ENCODE measurements at places on chromosomes 2 and 18. TPM values are rescaled to one million over a fixed set of nuclear protein-coding genes. Genes with fewer than 3 reads are reported as not detected.
A peak's percentile ranks its signal among the peaks of the same experiment; 100 is the strongest.

- no peak for DNase-seq
Measured at GRCh38 chr18:69840001-69840400, 107.7 kb downstream of the CD226 start.

Gene CACNB4
- 0.04 TPM for total RNA-seq

GRCh38 chr2:137607722-137608318 lies 356.5 kb upstream of the HNMT start:
- no peak for DNase-seq

DNA sequence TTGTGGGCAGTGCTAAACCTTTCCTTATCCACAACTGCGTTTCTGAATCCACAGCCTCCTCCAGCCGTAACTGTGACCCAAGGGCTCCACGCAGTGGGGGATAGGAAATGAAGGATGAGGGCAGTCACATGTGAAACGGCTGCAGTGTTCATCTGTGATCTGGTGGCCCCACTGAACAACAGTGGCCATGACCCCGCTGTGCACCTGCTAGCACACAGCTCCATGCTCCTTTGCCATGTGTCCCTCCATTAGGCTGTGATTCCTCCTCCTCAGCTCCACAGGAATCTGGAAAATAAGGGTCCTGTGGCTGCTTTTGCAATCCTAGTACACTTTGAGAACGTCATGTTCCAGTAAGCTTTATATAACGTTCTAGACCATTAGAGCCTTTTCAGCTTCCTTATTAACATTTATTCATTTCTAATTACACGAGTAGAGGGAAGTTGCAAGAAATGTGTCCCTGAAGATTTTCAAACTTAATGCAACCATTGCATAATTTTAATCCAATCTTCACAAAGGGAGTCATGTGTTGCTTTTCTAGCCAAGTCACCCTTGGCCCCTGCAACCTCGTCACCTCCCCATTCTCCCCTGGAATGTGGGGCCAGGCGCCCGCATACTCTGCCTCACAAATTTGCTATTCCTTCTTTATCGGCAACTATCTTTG lies 7.1 kb upstream of the NAPG start:
- DNase-seq: peak; percentile 28

Gene CSRNP3
- not detected for total RNA-seq

Gene TUBB8B
- not detected for total RNA-seq

DNA sequence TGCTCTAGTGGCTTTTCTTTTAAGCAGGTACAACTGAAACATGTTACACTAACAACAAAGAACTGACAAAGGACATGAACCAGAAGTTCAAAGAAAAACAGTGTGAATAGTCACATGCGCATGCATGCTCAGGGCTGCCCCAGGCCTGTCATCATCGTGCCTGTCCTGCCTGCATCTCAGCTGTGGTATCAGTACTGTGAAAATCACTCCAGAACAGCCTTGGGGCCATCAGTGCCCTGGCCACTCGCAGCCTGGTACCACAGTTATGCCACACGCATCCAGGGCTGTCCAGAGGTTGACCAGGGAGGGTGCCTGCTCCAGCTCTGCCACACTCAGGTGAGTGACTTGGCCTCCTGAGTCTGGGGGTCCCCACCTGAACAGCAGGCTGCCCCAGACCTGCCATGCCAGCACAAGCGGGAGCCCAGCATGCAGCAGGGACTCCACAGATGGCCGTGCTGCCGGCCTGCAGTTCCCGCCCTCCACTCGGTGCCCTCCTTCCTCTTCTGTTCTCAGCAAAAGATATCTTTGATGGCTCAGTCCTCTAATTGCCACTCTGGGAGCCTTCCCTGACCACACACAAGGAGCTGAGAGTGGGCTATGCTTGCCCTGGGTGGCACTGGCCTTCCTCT lies 12.3 kb downstream of the LIMS2 start:
- no peak for DNase-seq

GRCh38 chr18:51107082-51107481 lies 77.1 kb downstream of the SMAD4 start:
- no peak for DNase-seq

DNA sequence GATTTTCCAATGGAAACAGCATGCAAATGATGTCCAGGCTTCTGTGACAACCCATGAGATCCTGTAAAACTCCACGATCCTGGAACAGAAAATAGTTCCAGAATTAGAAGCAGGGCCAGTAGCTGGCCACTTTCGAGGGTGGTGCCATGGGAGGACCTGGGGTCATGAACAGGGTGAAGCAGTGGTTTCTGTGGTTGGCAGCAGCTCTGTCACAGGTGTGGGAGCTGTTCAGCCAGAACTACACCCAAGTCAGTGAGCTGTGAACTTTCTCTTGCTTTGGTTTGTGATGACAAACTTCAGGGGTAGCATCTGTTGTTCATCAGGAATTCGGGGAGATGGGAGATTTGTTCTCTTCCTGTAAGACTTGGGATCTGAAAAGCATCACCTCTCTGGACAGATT lies 314.4 kb upstream of the NT5C1B start:
- DNase-seq: no peak

GRCh38 chr2:148876202-148876594 lies 1.2 kb downstream of the KIF5C start:
- DNase-seq: no peak

DNA sequence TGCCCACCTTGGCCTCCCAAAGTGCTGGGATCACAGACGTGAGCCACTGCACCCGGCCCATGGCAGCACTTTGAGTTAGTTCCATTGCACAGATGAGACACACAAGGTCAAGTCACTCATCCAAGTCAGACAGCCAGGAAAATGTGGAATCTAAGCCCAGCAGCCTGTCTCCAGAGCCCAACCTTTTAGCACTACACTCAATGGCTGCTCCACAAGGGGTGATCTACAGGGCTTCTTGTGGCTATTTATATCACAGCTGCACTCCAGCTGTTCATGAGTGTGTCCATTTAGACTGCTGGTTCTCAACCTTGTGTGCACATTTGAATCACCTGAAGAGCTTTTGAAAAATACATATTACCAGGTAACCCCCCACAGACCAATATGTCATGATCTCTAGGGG lies 72.9 kb upstream of the RPL31 start:
- no peak for DNase-seq

Gene HOXD9
- 2.5 TPM for total RNA-seq

DNA sequence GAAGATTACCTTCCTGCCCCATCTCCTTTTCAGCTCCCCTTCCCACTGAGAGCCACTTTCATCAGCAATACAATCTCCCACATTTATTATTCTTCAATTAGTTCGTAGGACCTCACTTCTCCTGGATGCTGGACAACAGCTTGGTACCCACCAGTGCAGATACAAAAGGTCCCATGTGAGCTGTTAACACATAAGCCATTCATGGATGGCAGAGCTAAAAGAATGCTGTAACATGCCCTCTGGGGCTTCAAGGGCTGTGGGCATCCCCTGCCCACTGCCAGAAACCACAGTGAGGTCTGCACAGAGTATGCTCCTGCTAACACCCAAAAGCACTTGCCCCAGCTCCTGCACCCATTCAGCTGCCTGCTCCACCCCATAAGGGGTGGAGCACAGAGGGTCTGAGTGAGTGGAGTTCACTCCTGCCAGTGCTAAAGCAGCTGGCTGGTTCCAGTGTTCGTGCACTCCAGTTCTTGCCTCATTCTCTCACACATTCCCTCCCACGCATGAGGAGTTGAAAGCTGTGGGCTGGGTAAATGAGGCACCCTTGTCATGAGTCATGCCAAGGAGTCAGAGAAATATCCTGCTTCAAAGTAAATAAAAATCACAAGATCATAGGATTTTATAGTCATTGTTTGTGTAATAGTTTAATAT lies 305.9 kb upstream of the TMEFF2 start:
- peak; percentile 4 for DNase-seq

DNA sequence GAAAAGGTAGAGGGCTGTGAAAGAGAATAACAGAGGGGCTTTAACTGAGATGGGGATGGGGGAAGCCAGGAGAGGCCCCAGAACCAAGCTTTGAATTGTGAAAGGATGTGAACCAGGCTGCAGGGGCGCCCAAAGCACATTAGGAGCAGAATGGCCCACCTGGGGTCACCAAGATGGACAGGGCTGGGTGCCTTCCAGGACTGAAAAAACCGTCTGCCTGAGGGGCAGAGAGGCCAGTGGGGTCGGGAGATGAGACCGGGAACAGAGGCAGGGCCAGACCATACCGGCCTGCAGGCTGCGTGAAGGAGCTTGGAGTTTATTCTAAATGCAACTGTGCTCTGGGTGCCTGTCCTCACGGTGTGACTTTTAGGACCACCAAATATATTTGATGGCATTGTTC lies 29.1 kb upstream of the FAM136A start:
- DNase-seq: no peak

Gene RRM2
- total RNA-seq: 160 TPM

Gene EVA1A
- 71.1 TPM for total RNA-seq

DNA sequence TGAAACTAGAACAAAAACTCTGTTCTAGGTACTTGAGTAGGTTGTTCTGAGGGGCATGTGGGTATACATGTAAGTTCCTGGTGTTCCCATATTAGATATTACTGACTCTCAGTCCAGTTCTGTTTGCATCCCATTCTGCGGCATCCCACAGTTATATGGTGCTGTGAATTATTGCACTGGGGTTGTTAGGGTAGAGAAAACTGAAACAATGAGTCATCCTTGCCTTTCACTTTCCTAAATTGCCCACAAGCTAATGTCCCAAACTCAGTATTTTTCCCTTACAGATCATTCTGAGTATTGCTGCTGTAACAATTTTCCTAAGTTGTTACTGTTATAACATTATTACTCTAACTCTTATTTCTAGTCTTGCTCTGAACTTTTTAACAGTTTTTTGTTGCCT lies 3.0 kb downstream of the WDR75 start:
- DNase-seq: no peak

DNA sequence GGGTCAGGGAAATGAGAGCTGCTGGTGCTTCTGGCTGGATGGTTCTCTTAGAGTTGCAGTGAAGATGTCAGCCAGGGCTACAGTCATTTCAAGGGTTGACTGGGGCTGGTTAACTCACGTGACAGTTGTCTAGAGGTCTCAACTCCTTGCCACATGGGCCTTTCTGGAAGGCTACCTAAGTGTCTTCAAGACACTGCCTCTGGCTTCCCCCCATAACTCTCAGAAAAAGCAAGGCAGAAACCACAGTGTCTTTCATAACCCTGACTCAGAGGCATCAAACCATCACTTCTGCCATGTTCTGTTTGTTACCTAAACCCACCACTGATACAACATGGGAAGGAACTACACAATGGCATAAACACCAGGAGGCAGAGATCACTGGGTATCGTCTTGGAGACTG lies 828.9 kb downstream of the EPHA4 start:
- no peak for DNase-seq

- no peak for DNase-seq
Measured at GRCh38 chr18:32482117-32482516, 11.4 kb upstream of the GAREM1 start.

Gene SOX11
- not detected for total RNA-seq

DNA sequence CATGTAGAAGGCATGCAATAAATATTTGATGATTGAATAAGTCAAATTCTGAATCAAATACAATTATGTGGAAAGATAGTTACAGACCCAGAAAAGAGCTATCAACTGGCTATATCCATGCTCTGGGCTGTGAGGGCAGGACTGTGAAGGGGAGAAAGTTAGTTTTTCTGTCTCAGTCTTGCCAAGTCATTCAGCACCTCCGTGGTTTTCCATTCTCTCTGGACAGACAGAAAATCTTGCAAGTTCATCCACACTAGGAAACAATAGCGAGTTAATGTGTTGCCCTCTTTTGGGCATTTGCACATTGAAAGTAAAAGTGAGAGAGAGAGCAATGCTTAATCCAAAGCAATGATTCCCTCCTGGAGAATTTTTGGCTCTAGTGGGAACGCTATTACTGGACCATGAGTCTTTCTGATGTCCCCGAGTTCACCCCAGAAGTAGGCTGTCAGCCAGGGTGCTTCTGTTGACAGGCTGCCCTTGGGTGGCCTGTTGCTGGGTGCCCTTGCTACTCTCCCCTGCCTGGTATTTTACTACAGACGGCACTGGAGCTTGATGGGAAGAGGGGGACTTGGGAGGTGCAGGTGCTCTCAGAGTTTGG lies 238.3 kb downstream of the LOXHD1 start:
- no peak for DNase-seq

DNA sequence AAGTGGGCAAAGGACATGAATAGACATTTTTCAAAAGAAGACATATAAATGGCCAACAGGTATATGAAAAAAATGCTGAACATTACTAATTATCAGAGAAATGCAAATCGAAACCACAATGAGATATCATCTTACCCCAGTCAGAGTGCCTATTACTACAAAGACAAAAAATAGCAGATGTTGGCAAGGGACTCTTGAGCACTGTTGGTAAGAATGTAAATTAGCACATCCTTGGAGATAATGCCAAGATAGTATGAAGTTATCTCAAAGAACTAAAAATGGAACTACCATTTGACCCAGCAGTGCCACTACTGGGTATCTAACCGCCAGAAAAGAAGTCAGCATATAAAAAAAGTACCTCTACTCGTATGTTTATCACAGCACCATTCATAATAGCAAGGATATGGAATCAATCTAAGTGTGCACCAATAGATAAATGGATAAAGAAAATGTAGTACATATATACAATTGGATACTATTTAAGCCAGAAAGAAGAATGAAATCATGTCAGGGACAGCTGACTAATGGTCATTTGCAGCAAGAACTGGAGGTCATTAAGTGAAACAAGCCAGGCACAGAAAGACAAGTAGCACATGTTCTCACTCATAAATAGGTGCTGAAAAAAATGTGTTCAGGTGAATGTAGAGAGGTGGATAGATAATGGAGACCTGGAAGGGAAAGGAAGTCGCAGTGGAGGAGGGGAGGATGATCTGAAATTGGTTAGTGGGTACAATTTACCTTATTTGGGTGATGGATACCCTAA lies 141.7 kb upstream of the B3GNT2 start:
- no peak for DNase-seq

Gene KIAA2012
- total RNA-seq: 0.26 TPM

DNA sequence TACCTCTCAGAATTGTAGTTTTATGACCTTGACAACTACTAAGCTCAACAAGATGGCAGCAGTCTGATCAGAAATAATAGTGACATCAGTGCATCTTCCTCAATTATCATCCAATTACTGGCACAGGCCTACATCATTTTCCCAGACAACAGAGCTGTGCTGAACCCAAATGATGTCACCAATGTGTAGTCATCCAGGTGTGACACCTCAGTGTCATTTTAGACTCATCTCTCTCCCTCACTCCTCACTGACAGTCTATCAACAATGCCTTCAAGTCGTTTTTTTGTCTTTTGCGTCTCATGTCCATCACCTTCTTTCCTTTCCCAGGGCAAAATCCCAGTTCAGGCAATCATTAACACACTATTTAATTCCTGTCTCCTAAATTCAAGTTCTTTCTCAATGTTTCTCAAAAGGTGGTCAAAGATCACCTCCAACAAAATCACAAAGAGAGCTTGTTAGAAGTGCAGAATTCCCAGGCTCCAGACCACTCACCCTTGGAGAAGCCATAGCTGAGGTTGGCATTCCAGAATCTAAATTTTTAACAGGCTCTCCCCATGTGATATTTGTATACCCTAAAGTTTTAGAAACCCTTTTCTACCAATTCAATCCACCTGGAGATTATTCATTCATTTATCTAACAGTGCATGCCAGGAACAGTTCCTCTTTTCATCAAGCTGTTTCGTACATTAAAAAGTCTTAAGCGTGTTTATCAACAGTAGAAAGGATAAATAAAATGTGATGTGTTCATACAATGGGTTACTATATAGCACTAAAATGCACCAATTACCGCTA lies 125.3 kb upstream of the KLF7 start:
- no peak for DNase-seq
